Hematopoietic multipotent progenitor cell treated with erythropoietin and hydrocortisone succinate and interleukin-3 and kit ligand, for 4 days (in vitro differentiated cells): ENCODE measurements at places on chromosomes 7 and 10.

GRCh38 chr10:78659598-78659967 is 409.2 kb upstream of the ZMIZ1 start:
- no peak for DNase-seq

DNA sequence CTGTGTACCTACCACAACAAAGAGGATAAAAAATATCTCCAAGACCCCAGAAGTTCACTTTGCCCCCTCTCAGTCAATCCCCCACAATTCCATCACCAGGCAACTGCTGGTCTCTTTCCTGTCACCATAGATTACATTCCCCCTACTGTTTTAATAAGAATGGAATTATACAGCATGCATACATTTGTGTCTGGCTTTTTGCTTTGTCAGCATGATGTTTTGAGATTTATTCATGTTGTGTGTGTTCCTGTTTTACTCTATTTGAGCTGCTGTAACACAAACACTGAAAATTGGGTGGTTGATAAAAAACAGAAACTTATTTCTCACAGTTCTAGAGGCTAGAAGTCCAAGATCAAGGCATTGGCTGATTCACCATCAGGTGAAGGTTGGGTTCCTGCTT is 214.5 kb upstream of the IGFBP3 start:
- no peak for DNase-seq

DNA sequence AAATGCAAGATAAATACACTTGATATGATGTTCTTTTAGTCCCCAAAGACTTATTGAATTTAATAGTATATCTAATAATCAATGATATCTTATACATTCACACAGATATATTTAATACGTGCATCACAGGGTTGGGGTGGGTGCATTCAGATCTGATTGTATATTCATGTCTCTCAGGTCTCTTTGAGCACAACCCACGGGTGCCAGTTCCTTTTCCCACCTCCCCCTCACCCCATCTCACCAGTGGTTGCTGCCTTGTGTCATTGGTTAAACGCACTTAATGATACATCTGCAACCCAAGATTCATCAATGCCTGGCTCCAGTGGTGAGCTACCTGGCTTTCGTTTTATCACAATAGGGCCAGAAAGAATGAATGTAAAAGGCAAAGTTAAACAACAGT is 6.2 kb downstream of the LRIT1 start:
- DNase-seq = no peak

GRCh38 chr10:63700631-63701156 is 179.5 kb downstream of the REEP3 start:
- no peak for DNase-seq

DNA sequence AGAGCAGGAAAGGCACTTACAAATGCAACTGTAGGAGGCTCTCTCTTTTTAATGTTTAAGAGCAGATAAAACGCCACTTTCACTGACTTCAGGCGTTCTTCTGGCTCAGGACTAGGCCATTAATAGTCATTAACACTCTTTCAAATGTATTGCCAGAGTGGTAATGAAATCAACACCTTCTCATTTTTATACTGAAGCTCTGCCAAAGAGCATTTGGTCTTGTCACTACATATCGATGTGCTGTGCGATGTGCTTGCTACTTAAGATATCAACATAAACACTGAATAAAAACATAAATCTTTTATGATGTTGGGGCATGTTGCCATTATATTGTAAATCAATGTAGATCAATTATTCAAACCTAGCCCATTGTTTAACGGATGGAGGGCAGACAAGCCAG is 634.7 kb downstream of the ARL4A start:
- no peak for DNase-seq

GRCh38 chr10:133141144-133141957 is 18.7 kb upstream of the KNDC1 start:
- DNase-seq = no peak

- DNase-seq = no peak
These were observed 150.2 kb downstream of the NSUN6 start for GRCh38 chr10:18501198-18501597.

DNA sequence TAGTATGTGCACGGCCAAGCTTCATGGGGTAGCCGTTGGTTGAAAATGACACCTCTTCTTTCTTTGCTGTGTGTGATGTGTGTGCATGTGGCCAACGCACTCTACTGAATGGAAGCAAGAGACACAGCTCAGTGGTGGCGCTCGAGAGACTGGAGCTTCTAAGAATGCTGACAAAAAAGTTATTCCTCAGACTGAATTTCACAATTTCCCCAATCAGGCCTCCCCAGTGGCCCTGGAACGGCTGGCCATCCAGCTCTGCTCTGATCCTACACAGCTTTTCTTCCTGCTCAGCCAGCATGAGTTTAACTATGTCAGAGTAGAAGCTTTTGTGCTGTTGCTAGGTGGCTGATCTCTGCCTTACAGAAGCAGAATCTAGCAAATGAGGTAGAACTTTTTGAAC is 186.7 kb upstream of the PLXDC2 start:
- peak; percentile 76 for DNase-seq

DNA sequence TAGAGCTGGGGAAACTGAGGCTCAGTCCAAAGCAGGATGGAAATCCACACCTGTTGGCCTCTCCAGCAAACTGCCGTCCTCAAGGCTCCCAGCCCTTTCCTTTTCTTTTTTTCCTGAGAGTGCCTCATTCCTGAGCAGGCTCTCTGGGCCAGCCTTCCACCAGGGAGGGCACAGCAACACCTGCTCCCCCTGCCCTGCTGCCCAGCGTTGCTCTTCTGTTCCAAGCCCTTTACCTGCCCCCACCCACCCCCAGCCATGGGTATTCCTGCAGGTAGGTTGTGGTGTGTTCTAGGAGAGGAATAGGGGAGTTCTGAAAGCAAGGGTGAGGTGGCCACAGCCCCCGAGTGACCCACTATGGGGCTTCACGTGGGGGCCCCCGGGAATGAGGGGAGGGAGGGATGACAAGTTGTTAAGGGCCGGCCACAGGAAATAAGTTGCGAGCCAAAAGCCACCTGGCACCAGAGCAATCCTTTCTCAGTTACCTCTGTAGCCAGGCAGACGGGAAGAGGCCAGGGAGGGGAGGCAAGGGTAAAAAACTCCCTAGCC is 19.3 kb downstream of the VSIR start:
- no peak for DNase-seq

DNA sequence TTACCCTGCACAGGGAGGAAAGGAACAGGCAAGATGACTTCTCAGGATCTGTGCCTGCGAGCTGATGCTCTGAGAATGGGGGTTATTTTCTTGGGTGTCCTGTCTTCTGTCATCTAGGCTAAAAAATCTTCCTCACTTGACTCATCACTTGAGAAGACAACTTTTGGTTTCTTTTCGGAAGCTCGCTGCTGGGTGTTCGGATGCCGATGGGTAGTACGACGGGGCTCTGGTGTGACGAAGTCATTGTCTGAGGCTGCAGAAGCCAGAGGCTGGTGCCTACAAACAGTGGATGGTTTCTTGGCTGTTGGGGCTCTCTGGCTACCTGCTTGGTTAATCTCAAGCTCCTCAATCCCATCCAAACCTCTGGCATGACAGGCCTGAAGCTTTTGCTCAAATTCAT is 92.2 kb downstream of the NPSR1 start:
- DNase-seq = no peak

- no peak for DNase-seq
These were observed 305.4 kb downstream of the SDK1 start for GRCh38 chr7:3606436-3606835.

GRCh38 chr7:129739427-129739826 is 127.9 kb downstream of the NRF1 start:
- no peak for DNase-seq

GRCh38 chr10:110413903-110414547 is 83.7 kb upstream of the DUSP5 start:
- no peak for DNase-seq

GRCh38 chr10:4541292-4541691 is 284.7 kb upstream of the AKR1E2 start:
- no peak for DNase-seq

- no peak for DNase-seq
These were observed 95.0 kb downstream of the DYNC1I1 start for GRCh38 chr7:95867309-95867708.

GRCh38 chr10:73899423-73899822 is 11.5 kb upstream of the PLAU start:
- DNase-seq = no peak

DNA sequence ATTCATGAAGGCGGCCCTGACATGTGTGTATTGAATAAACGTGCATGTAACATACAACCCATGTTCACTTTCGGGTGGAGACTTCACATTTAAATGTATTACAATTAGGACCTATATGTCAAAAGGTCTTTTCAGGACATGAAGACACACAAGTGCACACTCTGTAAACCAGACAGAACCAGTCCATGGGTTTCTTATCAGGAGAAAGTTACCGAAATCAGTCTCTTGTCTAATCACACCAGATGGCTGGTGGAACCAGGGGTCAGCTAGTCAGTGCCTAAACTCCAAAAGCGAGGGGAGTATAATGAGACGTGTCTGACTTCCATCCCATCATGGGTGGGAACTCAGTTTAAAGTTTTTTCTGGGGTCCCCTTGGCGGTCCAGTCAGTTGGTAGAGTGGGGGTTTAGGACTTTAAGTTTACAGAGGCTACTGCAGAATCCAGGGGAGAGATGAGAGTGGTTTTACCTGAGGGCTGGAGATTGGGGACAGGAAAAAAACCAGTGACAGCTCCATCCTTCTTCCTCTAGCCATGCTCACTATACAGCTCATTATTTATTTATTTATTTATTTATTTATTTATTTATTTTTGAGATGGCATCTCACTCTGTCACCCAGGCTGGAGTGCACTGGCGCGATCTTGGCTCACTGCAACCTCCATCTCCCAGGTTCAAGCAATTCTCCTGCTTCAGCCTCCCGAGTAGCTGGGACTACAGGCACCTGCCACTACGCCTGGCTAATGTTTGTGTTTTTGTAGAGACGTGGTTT is 251.3 kb upstream of the LYZL1 start:
- DNase-seq = no peak

GRCh38 chr10:52758406-52758805 is 14.2 kb downstream of the MBL2 start:
- no peak for DNase-seq

DNA sequence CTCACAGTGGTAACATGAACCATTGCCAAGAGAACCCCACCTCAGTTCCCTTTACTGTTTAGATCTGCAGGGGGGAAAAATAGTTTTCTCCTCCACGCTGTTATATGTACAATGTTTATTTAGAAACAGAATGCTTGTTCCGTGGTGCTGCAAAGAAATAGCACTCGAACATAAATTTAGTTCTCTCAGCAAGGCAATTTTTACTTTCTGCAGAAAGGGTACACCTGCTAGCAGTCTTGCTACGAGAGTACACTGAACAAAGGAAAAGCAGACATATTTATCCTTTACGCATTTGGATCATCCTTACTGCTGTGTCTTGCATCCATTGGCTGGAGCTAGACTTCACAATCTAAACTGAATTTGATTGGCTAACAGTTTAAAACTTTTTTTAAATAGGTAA is 178.5 kb downstream of the HECW1 start:
- DNase-seq = no peak
